ENCODE measurements at places on chromosomes 16 and 17. TPM values are rescaled to one million over a fixed set of nuclear protein-coding genes. Genes with fewer than 3 reads are reported as not detected.

Gene ZCCHC14
- polyA plus RNA-seq: 36.1 TPM

Gene STXBP4
- 15.5 TPM for polyA plus RNA-seq

Gene FAM171A2
- 36.3 TPM for polyA plus RNA-seq

Gene GPRC5C
- polyA plus RNA-seq: 124 TPM

Gene TP53TG3C
- polyA plus RNA-seq: not detected

Gene TPSG1
- 1.6 TPM for polyA plus RNA-seq

Gene CLEC18A
- polyA plus RNA-seq: 58.1 TPM

GRCh38 chr16:63361032-63361624, 1324.9 kb upstream of the CDH8 start:
- DNase-seq: peak; percentile 28

DNA sequence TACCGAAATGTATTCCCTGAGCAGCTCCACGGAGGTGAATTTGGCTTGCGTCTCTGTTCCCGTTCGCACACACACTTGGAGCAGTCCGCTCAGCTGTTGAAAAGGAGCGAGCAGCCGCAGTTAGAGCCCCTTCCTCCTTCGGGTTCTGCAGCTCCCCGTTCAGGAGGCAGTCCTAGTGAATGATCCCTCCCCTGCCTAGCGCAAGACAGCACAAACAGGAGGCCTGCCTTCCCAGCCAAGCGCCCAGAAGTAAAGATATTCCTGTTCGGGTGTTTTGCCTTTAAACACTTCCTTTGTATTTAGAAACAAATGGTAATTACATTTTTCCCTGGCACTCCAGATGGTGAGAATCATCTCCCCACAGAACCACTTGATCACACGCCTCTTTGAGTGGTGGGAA, 64.7 kb downstream of the ABCC12 start:
- no peak for DNase-seq

DNA sequence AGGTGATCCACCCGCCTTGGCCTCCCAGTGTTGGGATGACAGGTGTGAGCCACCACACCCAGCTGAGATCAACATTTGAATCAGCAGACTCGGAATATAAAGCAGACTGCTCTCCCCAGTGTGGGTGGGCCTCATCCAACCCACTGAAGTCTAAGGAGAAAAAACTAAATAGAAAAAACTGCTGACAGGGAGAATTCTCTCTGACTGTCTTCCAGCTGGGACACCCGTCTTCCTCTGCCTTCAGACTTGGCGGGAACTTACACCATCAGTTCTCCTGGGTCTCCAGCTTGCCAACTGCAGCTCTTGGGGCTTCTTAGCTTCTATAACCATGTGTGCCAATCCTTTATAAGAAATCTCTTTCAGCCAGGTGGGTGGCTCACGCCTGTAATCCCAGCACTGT, 90.7 kb downstream of the MRM3 start:
- no peak for DNase-seq

GRCh38 chr16:78984324-78984723, 616.2 kb downstream of the MAF start:
- DNase-seq: no peak

DNA sequence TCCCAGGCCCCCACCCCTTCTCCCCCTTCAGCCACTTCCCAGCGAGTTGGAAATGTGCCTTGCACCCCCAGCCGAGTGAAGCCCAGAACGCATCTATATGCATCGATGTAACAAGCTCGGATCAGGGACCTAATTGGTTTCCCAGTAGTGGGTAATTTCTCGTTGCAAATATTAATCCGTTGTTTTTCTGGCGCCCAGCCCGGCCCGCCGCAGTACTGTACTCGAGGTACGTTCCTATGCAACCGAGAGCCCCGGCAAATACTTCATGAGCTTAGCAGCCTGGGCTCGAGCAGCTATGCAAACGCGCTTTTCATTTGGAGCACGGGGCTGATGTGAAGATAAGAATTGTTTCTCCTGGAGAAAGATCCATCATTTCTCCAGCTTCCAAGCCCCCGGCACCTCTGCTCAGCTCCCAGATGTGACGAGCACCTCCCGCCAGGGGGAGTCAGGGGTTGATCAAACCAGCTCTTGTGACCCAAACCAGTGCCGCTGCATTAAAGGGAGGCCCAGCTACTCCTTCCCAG, 229.8 kb downstream of the KATNIP start:
- DNase-seq: no peak

DNA sequence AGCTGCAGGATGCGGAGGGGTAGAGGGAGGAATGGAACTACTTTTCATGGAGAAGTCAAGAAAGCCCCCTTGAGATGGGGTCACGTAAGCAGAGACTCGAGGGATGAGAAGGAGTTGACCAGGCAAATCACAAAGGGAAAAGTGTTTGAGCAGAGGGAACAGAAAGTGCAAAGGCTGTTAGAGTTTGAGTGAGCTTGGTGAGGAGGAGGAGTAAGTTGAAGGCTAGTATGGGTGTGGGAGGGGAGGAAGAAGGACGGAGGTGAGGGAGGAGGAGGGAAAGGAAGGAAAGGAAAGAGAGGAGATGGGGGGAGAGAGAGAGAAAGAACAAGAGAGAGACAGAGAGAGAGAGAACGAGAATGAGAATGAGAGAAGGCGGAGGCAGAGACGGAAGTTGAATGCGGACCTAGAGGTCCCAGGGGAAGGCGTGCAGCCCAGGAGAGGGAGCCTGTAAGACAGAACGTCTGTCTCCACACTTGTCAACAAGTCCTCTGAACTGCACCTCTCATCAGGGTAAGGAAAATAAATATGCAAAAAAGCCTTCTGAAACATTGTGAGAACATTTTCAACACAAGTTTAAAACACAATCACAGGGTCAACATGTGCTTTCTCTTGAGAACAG, 279.8 kb upstream of the EEF2KMT start:
- no peak for DNase-seq

- DNase-seq: no peak
Observed at GRCh38 chr17:45021607-45022287, 29.7 kb downstream of the DCAKD start.

GRCh38 chr17:44187131-44187899, 543 bp downstream of the TMUB2 start:
- DNase-seq: no peak

GRCh38 chr17:10370016-10370608, 2.7 kb downstream of the MYH13 start:
- DNase-seq: no peak

GRCh38 chr17:28493460-28493859, 12.7 kb upstream of the FOXN1 start:
- no peak for DNase-seq

DNA sequence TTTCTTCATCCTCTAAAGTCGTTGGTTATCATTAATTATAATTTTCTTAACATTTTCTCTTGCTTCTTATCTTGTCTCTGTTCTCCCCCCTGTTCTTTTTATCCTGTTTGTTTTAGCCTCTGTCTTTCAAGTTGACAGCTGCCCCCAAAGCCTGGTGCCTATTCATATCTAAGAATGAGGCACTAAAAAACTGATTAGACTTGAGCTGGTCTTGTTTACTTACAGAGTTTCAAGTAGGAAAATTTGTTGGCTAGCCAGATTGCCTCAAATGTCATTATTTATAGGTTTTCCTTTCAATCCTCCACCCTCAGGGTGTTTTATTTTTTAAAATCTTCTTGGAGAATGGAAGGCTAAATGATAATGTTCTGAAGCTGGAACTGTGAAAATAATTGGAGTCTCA, 236.0 kb downstream of the UTP18 start:
- no peak for DNase-seq

- no peak for DNase-seq
Observed at GRCh38 chr17:67212714-67213417, 32.1 kb downstream of the HELZ start.

GRCh38 chr17:39404542-39405378, 3.3 kb upstream of the FBXL20 start:
- no peak for DNase-seq

- DNase-seq: no peak
Observed at GRCh38 chr16:30697264-30698138, 1.5 kb upstream of the SRCAP start.

All from right renal pelvis (tissue), 4 donors.